ENCODE measurements at places on chromosomes 3 and 15. TPM values are rescaled to one million over a fixed set of nuclear protein-coding genes. Genes with fewer than 3 reads are reported as not detected.

Gene CPEB1
- 4.0 TPM for total RNA-seq

Gene FOXL2NB
- 1.2 TPM for total RNA-seq

Gene SPESP1
- total RNA-seq: not detected

Gene ROPN1
- not detected for total RNA-seq

Gene IMPDH2
- total RNA-seq: 154 TPM

Gene CACNA1D
- total RNA-seq: 1.2 TPM

Gene SLC7A14
- total RNA-seq: not detected

Gene SERPINI1
- total RNA-seq: 3.0 TPM

Gene NBEAL2
- 42.1 TPM for total RNA-seq

Gene CHCHD4
- total RNA-seq: 38.6 TPM

Gene SCN5A
- total RNA-seq: 0.70 TPM

Gene ZNF662
- not detected for total RNA-seq

Gene MYEF2
- 13.5 TPM for total RNA-seq

Gene PPP1R14D
- 0.32 TPM for total RNA-seq

Gene LRRK1
- 20.1 TPM for total RNA-seq

Data from A549 treated with CpdA at 1 μM for 4 hours (cell line).